ENCODE measurements at places on chromosomes 6 and 20.
A peak's percentile ranks its signal among the peaks of the same experiment; 100 is the strongest.

DNA sequence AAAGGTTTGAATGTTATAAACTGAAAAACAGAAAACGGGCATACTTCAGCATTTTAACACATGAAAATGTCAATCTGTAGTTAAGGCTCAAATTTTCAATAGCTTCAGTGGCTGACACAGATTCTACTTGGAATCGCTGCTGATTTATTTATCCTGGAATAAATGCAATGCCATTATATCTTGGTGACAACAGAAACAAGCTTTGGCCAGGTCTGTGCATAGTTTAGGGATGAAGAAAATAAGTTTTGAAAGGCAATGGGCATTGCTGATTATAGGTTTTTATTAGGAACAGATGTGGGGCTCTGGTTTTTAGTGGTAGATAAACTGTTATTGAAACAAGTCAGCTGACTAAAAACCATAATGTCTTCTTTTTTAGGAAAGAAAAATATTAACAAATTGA lies 96.8 kb upstream of the SOX4 start:
- DNase-seq = no peak

DNA sequence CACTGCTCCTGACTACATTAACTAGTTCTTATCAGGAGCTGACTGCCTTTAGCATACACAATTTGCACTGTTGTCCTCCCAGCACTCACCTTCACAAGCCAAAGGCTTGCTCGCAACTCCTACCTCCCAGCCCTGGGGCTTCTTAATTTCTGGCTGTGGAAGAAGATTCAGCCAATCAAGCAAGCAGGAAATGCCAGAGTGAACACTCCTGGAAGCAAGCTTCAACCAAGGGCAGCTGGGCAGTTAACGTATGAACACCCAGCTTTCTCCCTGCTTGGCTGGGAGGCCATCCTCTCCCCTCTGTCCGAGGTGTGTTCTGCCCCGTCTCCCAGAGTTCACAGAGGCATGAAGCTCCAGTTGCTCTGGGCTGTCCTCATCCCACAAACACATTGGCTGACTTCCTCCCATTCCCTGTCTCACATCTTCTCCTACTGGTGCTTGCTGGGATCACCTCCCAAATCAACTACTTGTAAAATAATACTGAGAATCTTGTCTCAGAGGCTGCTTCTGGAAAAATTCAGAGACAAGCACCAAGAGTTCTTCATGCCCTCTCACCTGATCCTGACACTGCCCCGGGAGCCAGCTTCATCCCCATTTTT lies 15.3 kb upstream of the SRSF6 start:
- DNase-seq = peak; percentile 38

DNA sequence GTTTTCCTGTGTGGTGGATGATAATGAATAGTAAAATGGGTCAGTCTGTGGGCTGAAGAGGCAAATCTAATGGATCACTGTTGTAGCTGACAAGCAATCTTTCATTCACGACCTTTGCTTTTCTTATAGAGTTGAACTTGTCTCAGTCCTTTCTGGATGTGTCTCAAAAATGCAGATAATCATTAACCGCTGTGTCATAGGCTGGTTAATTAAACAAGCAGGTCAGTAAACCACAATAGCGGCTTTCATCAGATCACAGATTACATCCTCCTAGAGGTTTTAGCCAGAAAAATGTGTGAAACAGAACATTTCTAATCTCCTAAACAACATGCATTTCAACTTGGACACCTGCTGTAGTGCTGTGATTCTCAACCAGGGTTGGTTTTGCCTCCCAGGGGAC lies 2.5 kb upstream of the METTL24 start:
- DNase-seq = no peak

GRCh38 chr20:43744151-43744611 lies 17.4 kb upstream of the GTSF1L start:
- DNase-seq = no peak

- DNase-seq = no peak
These were observed at the start of gene C20orf144 for GRCh38 chr20:33662172-33662571. Gene C20orf144, plus strand, starts transcription at chr20:33662327. Its CDS starts 19 bp downstream, at chr20:33662346.

DNA sequence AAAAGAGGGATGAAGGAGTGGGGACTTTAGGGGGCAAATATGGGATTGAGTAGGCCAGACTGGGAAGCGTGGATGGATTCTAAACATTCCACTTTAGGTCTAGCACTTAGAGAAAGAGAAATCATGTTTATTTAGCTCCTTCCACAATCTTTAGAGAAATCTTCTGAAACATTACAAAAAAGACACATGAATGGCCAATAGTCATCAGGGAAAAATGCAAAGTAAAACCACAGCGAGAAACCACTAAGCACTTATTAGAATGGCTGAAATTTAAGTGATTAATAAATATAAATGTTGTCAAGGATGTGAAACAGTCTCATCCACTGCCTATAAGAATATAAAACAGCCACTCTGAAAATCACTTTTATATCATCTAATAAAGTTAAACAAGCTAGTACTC lies 46.9 kb downstream of the HLA-A start:
- no peak for DNase-seq

DNA sequence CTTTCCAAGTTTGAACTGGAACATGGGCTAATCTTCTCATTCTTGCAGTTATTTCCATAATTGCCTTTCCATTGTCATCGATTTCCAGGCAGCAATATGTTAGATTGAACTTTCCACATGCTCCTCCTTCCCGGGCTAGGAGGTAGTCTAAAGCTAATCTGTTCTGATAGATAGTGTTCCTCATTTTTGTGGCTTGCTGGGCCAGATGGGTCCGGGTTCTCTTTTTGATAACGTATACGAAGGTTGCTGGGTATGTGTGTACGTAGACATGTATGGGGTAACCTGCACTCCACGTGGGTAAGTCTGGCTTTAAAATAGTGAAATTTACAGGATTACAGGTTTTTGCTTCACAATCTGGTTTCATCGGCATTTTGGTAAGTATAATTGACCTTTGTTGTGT lies 14.0 kb upstream of the GMPR start:
- DNase-seq = no peak

- no peak for DNase-seq
These were observed 20.7 kb upstream of the NNAT start for GRCh38 chr20:37500311-37500710.

- DNase-seq = no peak
These were observed 139.7 kb downstream of the MTHFD1L start for GRCh38 chr6:151005164-151005563.

DNA sequence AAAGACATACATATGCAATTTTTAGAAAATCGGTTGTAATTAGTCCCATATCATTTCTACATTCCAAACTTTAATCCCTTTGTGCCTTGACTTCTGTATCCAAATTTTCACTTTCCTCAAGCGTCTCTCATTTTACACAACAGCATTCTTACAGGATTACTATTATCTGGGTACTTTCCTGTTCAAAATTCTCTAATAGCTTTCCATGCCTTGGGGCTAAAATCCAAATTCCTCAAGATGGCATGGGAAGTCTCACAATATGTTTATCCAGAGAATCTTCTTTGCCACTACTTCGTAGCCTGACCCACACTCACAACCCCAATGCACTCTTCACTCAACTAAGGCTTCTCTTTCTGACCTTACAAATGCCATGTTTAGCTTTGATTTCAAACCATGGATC lies 125.0 kb downstream of the TBX18 start:
- no peak for DNase-seq

DNA sequence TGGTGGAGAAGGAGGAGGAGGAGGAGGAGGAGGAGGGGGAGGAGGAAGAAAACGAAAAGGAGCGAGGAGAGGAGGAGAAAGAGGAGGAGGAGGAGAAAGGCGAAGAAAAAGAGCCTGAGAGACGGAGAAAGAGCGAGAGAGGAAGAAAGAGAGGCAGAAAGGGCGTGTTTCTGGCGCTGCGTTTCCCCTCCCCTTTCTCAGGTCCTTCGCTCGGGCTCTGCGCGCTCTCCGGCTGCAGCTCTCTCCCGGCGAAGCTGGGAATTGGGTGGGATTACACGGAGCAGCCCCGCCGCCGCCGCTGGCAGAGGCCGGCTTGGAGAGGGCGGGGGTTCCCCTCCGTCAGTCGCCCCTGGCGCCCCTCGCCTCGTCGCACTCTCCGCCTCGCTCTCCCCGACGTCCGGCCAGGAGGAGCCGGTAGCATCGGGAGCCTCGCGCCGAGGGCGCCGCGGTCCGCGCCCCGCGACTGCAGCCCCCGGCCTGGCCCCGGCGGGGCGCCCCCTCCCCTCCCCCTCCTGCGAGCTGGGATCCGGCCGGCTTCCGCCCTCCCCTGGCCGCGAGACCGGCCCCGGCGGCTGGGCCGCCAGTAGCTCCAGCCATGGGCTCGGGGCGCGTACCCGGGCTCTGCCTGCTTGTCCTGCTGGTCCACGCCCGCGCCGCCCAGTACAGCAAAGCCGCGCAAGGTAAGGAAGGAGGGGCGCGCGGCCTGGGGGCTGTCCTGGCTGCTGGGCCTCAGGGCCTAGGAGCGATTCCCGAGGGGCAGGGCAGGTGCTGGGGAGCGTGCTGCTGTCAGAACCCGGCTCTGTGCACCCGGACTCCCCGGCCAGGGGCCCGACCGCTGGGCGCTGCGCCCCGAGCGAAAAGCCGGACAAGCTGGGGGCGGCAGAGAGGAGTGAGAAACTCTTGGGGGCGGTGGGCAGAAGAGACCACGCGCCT lies at the start of gene SCUBE3:
TSS of gene SCUBE3 (plus strand) at position 133 of the 933 bp plus-strand sequence. CDS start at position 596, 463 bp downstream.
- DNase-seq = peak; percentile 90

GRCh38 chr6:24581084-24581669 lies 64.8 kb downstream of the KIAA0319 start:
- peak; percentile 65 for DNase-seq

DNA sequence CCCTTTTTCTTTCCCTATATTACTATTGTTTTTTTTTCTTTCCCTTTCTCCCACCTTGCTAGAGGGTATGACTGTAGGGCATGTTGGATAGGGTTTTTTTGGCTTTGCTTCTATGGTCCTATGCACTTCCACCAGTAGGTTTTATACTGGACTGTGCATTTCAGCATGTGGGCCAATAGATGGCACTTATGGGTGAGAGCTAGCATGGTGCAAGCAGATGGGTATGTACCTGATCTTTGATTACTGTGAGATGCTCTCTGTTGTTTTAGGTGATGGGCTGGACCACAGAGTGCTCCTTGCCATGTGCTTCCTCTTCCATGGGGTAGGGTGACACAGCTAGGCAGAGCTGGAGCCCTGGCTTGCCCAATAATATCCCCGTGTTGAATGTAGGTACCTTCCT lies 128.5 kb upstream of the CHD6 start:
- no peak for DNase-seq

- no peak for DNase-seq
These were observed 2.7 kb downstream of the KIAA0408 start for GRCh38 chr6:127456465-127456864.

DNA sequence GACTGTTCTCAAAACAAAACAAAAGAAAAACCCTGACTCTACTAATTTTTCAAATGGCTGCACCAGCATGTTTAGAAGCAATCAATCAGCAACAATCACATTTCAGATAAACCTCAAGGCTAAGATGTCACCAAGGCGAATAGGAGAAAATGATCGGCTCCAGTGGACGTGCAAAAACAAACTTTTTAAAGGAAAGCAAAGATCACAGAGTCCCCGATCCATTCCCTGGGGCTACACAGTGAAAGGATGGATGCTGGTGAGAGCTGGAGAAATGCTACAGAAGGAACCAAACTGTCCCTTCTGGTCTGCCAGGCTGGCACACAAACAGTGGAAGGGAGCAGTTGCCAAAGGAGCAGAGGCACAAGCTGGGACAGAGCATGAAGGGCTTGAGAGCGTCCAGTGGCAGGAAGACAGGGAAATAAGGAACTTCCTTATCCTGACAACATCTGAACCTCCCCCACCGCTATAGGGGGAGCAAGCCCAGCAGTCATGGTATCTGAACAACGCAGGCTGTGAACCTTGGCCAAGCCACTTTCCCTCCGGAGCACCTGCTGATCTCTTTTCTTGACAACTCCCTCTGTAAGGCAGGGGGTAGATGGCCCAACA lies 73.7 kb upstream of the HIVEP1 start:
- DNase-seq = peak; percentile 48

- DNase-seq = peak; percentile 50
These were observed 606 bp upstream of the ULBP1 start for GRCh38 chr6:149963212-149963461.

GRCh38 chr20:12072221-12072953 lies 154.7 kb downstream of the BTBD3 start:
- no peak for DNase-seq

DNA sequence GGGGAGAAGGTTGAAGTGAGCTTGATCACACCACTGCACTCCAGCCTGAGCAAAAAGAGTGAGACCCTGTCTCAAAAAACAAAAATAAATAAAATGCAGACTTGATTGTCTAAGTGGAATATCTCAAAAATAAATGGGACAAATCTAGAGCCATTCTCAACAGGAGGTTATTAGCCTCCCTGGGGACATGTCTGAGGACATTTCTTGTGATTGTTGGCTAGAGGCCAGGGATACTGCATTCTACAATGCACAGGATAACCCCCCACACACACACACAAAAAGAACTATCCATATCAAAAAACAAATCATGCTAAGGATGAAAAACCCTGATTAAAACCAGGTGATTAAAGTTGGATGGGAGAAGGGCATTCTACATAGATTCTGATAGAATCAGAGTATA lies 37.5 kb downstream of the FAM217A start:
- DNase-seq = no peak

DNA sequence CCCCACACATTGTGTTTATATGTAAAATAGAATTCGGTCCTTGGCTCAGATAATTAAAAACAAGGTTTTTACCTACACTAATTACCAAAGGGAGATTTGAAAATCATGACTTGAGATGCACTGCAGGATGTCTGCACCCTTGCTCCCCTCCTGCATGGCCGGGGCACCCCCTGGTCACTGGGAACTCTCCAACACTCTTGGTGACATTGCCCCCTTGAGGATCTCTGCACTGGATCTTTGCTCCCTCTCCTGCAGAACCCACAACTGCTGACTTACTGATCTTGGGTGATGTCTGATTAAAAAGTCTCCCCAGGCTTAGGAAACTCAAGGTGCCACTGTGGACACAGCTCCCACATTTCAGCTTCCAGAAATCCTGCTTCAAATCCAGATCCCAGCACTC lies 17.1 kb upstream of the CSNK2A1 start:
- no peak for DNase-seq
